ENCODE measurements at places on chromosomes 3 and 15. TPM values are rescaled to one million over a fixed set of nuclear protein-coding genes. Genes with fewer than 3 reads are reported as not detected.

Gene ZMYND10
- 1.6 TPM for total RNA-seq

Gene AMT
- 8.9 TPM for total RNA-seq

Gene OR5K2
- total RNA-seq: not detected

Gene TICRR
- 0.55 TPM for total RNA-seq

- no peak for DNase-seq
Measured at GRCh38 chr3:97579365-97579764, 185.2 kb upstream of the ARL6 start.

- DNase-seq: no peak
Measured at GRCh38 chr3:183827809-183828537, 2.6 kb upstream of the MAP6D1 start.

DNA sequence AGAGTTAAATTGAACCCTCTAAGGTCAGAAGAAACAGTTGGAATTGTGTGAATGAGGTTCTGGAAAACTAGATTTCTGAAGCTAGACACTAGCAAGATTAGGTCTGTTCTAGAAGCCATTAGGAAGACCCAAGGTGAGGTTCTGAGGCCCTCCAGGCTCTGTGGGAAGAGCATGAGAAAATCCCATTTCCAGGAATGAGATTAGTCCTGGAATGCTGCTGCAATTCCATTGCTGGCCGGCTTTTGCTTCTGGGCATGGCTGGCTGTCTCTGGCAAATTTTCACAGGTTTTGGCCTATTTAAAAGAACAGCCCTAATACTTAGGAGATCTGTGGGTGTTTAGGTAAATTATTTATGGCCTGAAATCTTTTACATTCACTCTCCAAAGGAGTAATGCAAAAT is 26.9 kb upstream of the PYDC2 start:
- DNase-seq: no peak
